Stimulated activated CD4-positive, alpha-beta T cell treated with anti-CD3 and anti-CD28 coated beads, Interleukin-15, amount 100 ng/mL, for 24 hours (primary cell): ENCODE measurements at places on chromosomes 2 and 18.

DNA sequence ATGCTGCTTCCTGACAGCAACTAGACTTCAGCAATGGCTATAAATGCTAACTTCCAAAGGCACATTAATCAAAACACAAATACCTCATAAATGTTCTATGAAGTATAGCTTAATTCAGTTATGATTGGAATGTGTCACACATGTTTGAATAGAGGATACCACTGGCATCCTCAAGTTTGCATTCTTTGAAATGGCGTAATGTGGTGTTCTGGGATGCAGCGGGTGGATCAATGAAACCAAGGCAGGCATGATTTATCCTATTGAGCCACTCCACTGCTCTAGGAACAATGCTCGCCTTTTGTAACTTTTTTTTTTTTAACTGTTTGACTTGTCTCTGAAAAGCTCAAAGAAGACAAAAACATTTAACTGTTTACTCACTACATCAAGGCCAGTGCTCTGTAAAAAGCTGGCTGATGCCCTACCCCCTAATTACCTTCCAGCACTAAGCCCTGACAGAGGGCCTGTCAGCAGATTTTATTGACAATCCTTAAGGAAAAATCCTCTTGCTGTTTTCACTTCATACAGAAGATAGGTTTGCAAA lies 278.8 kb upstream of the SESTD1 start:
- DNase-seq = no peak

- peak; percentile 22 for DNase-seq
These were observed 30.9 kb upstream of the SERPINB12 start for GRCh38 chr18:63511285-63511684.

GRCh38 chr2:43622931-43623451 lies 14.1 kb upstream of the PLEKHH2 start:
- no peak for DNase-seq

DNA sequence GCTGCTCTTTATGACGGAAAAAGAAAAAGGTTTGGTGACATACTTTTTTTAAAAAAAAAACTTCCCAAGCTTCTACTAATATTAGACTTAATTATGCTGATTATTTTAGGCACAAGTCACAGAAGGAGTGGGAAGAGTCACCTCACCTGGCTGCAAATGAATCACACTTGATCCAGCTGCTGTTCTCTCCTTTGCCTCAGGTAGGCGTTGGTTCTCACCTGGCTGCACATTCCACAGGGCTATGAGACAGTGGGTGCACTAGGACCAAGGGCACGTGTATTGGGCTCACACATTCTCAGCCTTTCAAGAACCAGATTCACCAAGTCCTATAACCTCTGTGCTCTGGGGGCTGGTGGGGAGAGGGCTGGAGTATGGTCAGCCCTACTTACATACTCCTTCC lies 93.3 kb downstream of the TGFA start:
- DNase-seq = no peak

DNA sequence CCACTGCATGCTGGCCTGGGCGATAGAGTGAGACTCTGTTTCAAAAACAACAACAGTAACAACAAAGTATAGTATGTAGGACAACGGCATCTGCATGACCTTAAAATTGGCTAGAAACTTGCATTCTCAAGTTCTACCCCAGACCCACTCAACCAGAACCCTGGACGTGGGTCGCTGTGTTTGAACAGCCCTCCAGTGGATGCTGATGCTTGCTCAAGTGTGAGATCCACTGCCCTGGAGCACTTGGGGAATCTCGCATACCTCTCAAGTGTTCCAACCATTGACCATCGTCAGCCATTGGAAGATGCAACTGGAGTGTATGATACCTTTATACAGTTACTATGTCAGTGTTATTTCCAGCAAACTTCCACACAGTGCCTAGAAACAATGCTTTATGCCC lies 435.9 kb downstream of the DCDC2C start:
- DNase-seq = no peak

DNA sequence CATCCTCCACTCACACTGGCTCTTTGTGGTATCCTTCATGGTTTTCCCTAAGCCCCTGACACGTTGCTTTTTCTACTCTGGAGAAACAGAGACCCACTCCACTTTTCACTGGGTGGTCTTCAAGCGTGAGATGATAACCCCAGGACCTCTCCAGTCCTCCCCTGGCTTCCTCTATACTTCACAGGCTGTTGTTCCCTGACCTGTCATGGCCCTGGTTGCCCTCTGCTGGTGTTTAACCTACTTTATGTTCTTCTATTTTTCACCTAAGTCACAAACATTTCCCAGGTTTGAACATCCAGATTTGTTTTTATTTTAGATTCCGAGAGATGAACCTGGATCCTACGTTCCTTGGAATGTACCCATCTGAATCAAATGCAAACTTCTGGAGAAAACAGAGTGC lies 84.5 kb downstream of the AOX1 start:
- no peak for DNase-seq

- no peak for DNase-seq
These were observed 10.3 kb upstream of the MALT1 start for GRCh38 chr18:58660915-58661314.

DNA sequence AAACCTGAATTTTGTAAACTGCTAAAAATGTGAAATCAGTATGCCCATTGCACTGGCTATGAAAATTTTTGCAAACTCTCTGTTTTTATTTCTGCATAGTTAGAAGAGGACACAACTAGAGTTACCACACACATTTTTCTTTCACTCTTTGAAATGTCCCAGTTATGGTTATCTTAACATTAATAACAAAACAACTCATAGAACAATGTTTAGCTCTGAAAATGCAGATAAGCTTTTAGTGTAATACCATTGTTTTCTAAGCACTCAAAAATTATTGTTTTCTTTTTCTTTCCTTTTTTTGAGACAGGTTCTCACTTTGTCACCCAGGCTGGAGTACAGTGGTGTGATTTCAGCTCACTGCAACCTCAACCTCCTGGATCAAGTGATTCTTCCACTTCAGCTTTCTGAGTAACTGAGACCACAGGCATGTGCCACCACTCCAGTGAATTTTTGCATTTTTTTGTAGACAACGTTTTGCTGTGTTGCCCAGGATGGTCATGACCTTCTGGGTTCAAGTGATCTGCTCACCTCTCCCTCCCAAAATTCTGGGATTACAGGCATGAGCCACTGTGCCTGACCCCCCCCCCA lies 1204.5 kb upstream of the ZEB2 start:
- no peak for DNase-seq

GRCh38 chr2:141055531-141055930 lies 1075.3 kb downstream of the LRP1B start:
- DNase-seq = no peak
